Stimulated activated CD4-positive, alpha-beta T cell treated with anti-CD3 and anti-CD28 coated beads, Interleukin-1b, Interleukin-23, amount 100 ng/mL, for 24 hours (primary cell): ENCODE measurements at places on chromosomes 4 and X.

DNA sequence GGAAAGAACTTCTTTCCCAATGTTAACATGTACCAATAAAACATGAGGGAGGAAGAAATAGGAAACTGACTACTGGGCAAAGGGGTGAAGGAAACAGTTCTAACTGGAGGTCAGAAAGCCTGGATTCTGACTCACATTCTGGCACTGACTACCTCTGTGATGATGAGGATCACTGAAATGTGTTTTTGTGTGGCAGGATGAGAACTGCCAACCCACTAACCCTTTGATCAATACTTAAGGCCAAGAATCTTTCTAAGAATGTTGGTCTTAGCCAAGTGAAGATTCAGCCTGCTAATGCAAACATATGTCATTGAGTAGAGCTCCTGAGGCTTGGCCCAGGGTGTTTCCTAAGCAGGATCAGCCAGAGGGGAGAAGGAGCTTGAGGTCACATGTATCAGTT, 4.6 kb downstream of the ALAS2 start:
- no peak for DNase-seq

GRCh38 chr4:101801958-101802357, 11.4 kb downstream of the BANK1 start:
- DNase-seq, result no peak

- no peak for DNase-seq
Measured at GRCh38 chrX:137032341-137032694, 1.5 kb downstream of the GPR101 start.

- no peak for DNase-seq
Measured at GRCh38 chr4:150001815-150002214, 76.4 kb upstream of the DCLK2 start.

GRCh38 chr4:110533940-110534339, 58.0 kb downstream of the ENPEP start:
- no peak for DNase-seq

GRCh38 chr4:7807351-7807921, 132.2 kb downstream of the AFAP1 start:
- no peak for DNase-seq

- no peak for DNase-seq
Measured at GRCh38 chr4:101464596-101464995, 117.3 kb upstream of the PPP3CA start.
